ENCODE measurements at places on chromosomes 11 and 22.
A peak's percentile ranks its signal among the peaks of the same experiment; 100 is the strongest.

- peak; percentile 26 for DNase-seq
Observed at GRCh38 chr11:67646535-67647336, 3.8 kb downstream of the ACY3 start.

DNA sequence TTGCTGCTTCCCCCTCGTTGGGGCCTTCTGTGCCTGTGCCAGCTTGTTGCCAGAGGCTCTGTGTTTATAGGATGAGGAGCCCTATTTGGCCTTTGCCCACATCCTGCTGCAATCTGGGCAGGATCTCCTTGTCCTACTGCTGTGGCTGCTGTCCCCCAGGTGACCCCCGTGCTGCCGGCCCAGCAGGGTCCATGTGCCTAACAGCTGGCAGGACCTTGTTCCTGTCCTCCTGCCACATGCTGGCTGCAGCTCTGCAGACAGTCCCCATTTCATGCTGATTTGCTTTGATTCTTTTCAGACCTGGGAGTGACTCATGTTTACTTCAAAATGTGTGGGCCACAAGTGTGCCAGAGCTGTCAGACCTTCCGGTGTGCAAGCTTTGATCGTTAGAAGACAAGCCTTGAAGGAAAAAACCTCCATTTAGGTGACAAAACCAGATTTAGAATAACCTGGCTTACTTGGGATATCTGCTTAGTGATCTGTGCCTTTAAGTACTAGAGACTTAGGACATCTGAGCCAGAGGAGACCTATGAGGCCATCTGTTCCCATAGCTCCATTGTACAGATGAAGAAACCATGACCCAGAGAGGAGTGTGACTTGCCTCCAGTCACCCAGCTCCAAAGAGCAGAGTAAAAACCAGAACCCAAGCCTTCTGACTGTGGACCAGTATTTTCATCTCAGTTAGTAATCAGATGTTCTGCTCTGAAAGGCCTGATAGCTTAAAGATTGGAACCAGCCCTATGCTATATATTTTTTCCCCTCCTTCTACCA is 11.1 kb downstream of the NAV2 start:
- no peak for DNase-seq

GRCh38 chr11:40597546-40598113 is 861.8 kb downstream of the LRRC4C start:
- no peak for DNase-seq

- DNase-seq: no peak
Observed at GRCh38 chr22:28341001-28341400, 338.6 kb downstream of the TTC28 start.

GRCh38 chr22:27270818-27271510 is 530.6 kb downstream of the MN1 start:
- no peak for DNase-seq

DNA sequence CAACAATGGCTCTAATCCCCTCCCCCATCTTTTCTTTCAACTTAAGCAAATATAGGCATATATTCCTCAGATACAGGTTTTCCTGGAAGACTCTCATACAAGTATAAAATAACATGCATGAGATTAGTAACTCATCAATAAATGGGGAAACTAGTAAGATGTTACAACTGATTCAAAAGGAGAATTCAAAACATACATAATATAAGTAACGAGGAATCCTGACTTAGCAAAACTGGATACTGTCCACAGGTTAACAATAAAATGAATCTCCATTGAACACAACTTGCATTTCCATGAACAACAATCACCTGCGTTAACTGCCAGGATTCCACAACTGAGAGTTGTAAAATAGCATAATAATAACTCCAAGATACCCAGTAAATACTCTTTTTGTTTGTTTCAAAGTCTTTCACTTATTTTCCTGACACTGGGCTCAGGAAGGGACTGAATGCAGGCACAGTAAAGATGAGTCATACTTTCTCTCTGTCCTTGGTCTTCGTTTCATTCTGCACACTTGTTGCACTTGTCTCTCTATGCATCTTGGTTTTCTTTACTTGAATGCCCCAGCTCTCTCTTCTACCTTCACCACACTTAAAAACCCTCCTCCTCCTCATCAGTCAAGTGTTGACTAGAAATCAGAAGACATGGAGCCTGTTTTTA is 8.1 kb downstream of the APIP start:
- no peak for DNase-seq

DNA sequence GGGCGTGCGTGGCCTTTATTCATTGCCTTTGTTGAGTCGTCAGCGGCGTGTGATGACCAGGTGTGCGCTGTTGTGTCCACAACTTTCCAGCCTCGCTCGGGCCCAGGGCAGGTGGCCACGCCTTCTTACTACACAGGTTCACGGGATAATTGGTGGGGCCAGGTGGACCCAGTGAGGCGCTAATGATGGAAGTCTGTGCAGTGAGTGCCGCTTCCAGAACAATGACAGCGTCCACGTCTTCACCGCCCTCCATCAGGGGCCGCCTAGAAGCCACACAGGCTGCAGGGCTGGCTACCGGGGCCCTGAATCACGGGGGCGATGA is 1197.3 kb downstream of the BRD1 start:
- DNase-seq: no peak

GRCh38 chr22:33971561-33971961 is 51.3 kb upstream of the LARGE1 start:
- DNase-seq: no peak

DNA sequence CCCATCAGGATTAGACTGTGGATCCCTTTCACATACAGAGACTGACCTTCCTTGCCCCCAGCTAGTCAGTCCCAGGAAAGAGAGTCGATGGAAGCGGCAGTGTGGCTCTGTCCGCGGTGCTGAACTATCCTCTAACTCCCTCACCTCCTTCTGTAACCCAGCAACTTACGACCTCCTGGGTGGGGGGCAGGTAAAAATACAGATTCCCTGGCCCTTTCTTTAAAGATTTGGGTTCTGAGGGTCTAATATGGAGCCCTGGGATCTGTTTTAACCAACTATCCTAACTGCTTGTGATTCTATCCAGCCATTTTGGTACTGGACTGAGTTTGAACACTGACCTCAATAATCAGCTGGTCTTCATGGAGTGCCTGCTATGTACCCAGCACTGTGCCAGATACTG is 23.2 kb downstream of the MFNG start:
- no peak for DNase-seq

DNA sequence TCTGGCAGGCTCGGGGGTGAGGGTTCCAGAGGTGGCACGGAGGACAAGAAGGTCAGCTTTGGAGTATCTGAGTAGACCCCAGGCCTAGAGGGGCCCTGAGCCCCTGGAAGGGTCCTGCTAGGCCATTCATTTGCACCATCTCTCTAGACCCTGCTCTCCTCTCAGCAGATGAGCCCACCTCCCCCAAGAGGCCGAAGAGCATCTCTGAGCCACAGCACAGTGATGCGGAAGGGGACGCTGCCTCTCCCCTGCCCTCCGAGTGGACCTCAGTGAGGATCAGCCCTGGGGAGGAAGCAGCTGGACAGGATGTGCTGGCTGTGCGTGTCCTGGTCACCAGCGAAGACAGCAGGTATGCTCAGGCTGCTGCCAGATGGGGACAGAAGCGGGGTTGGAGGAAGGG is 101.6 kb upstream of the PARVA start:
- DNase-seq: no peak

DNA sequence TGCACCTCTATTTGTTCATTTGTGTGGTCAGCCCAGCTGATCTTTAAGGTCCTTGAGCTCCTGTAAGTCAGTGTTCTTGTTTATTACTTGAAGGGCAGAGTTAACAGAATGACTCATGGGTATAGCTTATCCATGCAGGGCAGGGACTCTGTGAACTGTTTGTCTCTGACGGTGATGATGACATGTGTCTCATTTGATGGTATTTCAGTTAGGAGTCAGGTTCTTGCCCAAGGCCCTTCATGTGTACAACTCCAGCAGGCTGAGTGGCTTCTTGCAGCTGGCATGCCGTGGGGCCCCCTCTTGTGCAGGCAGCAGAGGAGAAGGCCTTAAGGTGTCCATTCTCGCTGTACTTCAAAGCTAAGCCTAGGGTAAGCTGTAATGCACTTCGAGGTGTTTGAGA is 165.1 kb downstream of the DBX1 start:
- no peak for DNase-seq

DNA sequence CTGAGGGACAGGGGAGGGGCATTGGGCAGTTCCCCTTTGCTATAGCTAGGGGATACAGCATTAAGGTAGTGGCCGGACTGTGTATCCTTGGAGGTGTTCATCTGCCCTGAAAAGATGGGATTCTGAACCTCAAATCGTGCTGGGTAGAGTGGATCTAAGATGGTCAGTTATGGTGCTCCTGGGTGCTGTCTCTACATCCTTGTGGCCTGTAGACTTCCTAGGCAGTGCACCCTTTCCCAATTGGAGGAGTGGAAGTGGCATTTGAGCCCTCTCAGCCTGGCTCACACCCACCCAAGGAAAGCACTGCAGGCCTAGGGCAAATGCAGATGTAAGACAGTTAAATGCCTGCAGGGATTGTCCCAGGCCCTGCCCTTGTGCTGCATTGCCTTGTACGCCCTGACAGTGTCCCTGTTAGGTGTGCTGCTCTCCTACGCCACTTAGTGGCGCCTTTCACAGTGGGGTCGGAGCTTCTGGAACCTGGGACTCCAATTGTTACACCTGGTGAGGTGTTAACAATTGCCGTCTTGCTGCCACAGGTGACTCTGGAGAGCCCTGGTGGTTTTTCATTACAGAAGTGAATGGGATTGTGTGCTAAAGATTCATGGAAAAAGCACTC is 35.0 kb downstream of the PPFIBP2 start:
- DNase-seq: no peak

DNA sequence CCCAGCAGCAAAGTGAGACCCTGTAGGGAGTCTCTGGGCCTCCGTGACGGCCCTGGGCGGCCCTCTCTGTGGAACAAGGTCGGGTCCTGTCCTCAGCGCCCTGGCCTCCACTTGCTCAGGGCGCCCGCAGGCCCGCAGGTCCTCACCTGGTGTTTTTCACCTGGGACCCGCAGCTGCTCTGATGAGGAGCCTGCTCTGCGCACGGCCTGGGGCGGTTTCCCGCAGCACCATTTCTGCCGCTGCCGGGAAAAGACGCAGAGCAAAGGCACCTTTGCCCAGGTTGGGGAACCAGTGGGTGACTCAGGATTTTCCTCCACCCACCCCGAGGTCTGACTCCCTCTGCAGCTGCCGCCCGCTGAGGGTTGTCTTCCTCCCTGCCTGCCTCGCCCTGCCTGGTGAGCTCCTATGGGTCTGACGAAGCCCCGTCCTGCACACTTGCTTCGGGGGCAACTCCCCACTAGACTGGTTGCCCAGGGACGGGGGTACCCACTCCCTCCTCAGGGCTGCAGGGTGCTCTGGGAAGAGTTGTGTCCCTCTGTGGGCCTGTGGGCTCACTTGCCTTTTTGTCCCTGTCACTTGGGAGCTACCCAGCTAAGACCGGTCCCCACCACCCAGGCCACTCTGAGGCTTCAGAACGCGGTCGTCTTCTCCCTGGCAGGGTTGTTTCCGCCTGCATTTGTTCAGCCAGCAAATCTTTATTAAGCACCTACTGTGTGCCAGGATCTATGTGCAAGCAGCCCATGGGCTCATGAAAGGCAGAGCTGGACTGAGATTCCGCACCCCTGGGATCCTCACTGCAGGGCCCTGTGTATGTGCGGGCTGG is 89.5 kb downstream of the KCNQ1 start:
- no peak for DNase-seq

GRCh38 chr11:95739108-95739938 is 50.3 kb downstream of the FAM76B start:
- DNase-seq: no peak

GRCh38 chr11:96337541-96338431 is 5.2 kb downstream of the MAML2 start:
- DNase-seq: no peak

DNA sequence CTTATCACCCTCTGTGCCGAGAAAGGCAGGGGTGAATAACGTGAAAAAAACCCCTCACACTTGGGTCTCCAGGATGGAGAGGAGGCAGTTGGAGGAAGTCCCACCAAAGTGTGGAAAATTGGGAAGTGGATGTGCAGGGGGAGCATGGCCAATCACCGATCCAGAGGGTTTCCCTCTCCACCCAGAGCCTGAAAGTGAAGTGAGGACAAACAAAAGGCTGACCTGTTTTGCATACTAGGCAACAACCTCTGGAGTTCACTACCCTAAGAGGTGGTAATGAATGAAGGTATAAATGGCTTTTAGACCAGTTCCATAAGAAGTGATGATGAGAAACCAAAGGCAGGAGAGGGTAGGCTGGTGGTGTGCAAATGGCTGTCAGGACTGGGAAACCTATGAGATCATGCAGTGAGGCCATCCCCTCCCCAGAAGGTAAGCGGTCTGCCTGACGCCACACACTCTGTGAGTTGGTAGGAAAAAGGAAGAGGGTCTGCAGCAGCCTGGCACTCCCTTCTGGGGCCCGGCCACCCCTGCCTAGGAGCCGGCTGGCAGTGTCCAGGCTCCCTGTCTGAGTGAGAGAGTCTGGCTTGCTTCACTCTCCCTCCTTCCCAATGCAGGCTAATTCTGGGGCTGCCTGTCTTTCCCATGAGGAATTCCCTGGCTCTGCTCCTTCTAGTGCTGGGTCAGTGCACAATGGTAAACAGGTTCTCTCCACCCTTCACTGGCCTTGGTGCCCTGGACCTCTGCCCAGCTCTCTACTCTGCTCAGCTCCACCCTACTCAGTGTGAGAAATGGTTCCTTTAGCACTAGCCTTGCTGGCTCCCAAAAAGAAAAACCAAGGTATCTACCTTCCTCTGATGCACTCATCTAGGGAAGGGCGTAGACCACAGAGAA is 15.6 kb downstream of the TBC1D10A start:
- DNase-seq: no peak

DNA sequence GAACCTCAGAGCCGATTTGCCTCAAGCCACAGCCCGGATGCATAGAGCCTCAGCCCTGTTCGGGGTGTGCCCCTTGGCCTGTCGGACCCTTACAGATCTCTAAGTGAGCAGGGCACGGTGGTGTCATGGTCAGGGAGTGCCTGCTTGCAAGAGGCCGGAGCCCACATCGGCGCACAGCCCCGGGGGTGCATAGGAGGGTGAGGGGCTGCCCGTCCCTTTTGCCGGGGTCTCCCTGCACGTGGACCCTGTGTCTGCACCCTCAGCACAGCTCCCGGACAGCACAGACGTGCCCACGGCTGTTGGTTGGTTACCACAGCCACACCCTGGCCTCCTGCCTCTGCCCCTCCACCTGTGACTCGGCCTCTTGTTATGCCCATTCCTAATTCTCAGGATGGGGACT is 6.5 kb downstream of the RAB36 start:
- DNase-seq: no peak

GRCh38 chr11:105265845-105266244 is 126.3 kb upstream of the CARD18 start:
- DNase-seq: no peak

- no peak for DNase-seq
Observed at GRCh38 chr22:38613588-38613987, 42.6 kb downstream of the FAM227A start.

DNA sequence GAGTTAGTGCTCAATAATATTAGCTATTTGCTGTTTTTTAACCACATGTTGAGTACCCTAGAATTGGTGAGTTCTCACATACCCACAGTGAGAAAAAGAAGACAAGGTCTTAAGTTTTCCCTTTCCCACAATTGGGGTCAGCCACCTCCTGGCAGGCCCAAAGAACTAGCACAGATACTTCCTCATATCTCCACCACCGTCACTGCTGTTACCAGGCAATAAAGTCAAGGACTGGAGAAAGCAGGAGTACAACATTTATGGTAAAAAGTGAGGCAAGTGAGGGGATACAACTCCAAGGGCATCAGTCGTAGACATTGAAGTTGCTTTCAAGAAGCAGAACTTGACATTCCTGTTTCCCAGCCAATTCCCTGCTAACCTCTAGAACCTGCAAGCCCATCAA is 19.6 kb downstream of the ELP4 start:
- no peak for DNase-seq
